ENCODE measurements at places on chromosomes 2 and 18.

- DNase-seq, result no peak
Measured at GRCh38 chr2:241473399-241473798, 35.0 kb downstream of the STK25 start.

- DNase-seq, result no peak
Measured at GRCh38 chr2:138185827-138186226, 221.6 kb downstream of the HNMT start.

DNA sequence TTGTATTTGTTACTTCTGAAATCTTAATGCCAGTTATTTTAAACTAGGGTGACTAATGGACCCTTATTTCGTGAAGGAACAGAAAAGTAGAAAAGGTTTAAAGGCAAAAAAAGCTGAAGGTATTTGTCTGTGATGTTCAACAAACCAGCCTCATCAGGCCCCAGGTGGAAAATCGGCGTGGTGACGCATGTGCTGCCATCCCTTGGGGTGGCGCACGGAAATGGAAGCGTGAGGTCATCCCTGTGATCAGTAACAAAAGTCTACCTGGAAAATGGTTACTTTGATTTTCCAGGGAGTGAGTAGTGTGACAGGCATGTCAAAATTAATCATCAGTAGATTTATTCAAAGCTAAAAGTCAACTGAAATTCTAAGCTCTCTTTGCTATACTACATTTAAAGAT, 313.2 kb downstream of the GBX2 start:
- no peak for DNase-seq

- DNase-seq, result no peak
Measured at GRCh38 chr2:225930687-225931086, 531.2 kb downstream of the NYAP2 start.

DNA sequence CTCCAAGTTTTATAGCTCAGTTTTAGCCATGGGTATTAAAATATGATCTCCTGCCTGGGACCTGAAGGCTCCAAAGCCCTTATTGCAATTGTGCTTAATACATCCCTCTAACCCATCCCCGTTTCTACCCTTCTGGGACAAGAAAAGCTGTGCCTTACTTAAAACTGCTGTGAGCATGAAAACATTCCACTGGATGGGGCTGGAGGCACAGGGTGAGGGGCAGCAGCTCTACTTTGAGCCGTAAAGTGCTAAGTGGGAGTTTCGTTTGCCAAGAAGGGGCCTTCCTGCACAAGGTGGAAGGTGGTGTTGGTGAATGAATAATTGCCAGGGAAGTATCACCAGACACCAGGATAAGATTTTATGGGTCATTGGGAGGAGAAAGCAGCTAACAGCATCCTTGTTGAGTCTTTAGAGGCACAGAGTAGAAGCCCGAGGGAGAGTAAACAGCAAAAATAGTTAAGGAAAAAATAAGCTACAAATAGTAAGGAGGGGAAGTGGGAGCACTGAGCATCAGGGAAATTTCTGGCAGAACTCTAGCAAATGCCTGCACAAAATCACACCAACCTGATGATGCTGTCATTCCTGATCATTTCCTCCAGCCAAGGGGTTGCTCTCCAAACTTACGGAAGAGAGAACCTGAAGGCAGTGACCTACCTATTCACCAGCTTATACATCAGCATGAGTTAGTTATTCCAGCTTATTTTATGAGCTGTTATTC, 218.4 kb downstream of the MREG start:
- DNase-seq, result peak; percentile 54

GRCh38 chr2:121200419-121201315, 84.3 kb downstream of the TFCP2L1 start:
- no peak for DNase-seq

GRCh38 chr2:120291401-120292311, 39.0 kb downstream of the RALB start:
- peak; percentile 39 for DNase-seq

- no peak for DNase-seq
Measured at GRCh38 chr2:172613040-172613439, 57.1 kb downstream of the PDK1 start.

DNA sequence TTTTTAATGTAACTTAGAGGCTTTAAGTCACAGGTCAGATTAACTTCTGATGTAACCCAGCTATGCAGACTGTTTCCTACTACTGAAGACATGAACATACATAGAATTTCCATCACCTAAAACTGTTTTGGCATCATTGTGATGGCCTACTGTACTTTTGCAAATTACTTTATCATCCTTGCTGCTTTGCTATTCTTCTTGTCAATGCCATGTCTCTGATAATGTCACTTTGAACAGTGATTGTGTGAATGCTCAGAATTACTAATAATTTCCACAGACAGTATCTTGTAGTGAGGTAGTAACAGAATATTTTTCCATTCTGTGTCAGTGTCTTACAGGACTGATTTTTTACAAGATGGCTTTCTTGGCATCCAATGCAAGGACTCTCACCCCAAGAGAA, 663.5 kb downstream of the DPP10 start:
- DNase-seq, result no peak

DNA sequence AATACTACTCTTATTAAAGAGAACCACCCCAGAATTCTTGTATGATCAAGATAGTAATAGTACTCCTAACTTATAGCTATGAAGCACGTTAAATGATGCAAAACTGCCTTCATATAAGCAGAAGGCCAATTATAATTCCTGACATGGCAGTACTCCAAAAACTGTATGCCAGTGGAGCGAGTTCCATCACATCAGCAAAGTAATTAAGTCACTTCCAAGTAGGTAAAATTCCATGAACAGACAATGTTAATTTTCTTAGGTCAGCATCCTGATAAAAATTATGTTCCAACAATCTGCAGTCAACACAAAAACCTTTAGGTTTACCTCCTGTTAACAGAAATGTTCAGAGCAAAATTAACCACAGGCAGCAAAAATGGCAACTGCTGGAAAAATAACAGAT, 136.7 kb downstream of the CDH2 start:
- no peak for DNase-seq

GRCh38 chr2:240499309-240500301, 58.2 kb downstream of the ANKMY1 start:
- DNase-seq, result no peak

- no peak for DNase-seq
Measured at GRCh38 chr2:10884574-10884975, 27.2 kb upstream of the KCNF1 start.

DNA sequence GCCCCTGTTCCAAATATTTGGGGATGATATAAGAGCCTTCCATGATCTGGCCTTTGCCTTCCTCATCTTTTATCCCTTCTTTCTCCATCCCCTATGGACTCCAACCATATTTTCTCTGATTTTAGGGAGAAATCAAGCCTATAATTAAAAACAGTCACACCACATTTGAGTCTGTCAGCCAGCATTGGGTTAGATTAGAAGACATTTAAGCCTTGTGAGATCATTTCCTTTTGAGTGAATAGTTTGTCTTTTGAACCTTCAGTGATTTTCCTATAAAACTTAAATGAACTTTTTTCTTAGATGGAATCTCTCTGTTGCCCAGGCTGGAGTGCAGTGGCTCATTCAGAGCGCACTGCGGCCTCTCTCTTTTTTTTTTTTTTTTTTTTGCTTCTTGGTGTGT, 7.6 kb upstream of the C18orf32 start:
- DNase-seq, result no peak

GRCh38 chr2:42492691-42493467, 903 bp downstream of the KCNG3 start:
- DNase-seq, result no peak

DNA sequence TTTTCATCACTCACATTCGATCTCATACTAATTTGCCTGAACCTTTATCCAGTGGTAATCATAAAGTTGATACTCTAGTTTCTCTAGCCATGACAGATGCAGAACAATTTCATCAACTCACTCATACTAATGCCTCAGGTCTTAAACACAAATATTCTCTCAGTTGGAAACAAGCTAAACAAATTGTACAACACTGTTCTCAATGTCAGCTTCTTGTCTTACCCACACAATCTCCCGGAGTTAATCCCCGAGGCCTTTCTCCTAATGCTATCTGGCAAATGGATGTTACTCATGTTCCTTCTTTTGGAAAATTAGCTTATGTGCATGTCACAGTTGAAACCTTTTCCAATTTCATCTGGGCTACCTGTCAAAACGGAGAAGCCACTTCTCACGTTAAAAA, 11.5 kb upstream of the CNOT11 start:
- DNase-seq, result no peak

- DNase-seq, result no peak
Measured at GRCh38 chr2:12803607-12804006, 86.9 kb downstream of the TRIB2 start.

DNA sequence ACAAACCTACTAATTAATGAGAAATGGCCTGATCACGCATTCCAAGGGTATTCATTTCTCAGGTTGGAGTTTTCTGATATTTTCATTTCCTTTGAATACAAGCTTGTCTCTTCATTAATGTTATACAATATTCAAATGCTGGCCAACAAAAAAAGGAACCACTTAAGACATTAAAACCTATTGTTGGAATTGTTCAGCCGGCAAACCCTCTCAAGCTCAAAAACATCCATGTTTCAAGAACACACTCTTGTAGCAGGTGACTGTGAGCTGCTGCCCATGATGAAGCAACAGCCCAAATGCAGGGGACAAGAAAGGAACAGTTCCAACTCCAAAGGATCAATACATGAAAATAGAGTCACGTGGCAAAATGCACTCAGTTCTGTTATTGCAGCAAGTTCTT, 454.5 kb downstream of the BCL11A start:
- no peak for DNase-seq

DNA sequence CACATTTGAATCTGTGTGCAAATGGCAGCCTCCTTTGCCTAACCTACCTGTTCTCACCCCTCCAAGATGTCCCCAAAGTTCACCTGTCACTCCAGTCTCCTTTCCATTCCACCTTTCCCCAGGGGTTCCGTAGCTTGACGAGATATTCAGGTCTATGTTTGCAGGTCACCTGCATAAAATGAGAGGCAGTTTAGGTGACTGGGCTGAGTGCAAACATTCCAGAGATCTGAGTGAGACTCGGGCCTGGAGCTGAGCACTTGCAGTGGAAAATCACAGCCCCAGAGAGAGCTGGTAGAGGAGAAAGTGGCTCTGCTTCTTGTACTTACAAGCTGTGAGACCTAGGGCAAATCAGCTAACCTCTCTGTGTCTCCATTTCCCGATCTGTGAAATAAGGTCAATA, 20.1 kb downstream of the CAPN14 start:
- DNase-seq, result peak; percentile 41

DNA sequence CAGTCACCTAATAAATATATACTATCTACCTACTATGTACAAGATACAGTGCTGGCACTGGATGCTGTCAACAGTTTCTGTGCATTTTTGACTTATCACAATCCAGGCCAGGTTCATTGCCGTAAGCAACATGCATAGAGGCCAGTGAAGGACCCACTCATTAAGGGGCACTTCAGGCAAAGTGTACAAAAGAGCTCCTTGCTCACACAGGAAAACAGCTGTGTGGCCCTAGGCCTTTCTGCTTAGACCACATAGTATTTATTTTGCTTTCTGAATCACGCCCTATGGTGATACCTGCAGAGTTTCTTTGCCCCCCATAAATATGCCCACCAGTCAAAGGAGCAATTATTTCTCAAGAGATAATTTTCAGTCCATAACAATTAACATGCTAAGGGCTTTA, 39.6 kb upstream of the STAT4 start:
- no peak for DNase-seq

GRCh38 chr2:219250049-219250781, 2.8 kb upstream of the TUBA4B start:
- DNase-seq, result no peak

DNA sequence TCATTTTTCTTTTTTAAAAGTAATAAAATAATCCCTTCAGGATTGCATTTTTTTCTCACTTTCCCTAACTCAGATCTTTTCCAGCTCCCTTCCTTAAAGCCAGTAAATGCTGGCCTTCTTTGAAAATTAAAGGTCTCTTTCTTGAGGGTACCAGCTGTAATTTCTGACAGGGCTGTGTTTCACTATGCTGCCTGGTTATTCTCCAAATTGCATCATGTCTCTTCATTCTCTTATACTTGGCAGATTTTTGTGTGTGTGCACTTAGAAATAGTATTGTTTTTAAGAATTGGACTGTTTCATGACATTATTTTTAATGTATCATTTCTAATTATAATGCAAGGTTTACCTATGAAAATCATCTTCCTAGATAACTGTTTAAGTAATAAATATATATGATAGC, 72.0 kb upstream of the EPB41L5 start:
- no peak for DNase-seq

GRCh38 chr2:4139731-4140130, 436.4 kb downstream of the DCDC2C start:
- DNase-seq, result peak; percentile 2

DNA sequence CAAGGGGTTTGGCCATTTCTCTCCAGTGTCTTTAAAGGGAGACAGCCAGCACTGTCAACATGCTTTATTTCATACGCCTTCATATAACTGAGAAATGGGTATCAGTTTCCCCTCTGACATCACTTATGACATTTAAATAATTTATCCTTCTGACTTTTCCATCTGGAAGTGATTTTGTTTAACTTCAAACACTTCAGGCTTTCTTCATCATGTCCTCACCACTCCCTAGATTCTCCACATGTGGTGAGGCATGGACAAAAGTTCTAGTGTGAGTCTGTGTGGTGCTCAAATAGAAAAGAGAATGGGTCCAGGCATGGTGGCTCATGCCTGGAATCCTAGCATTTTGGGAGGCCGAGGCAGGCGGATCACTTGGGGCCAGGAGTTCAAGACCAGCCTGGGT, 158.6 kb downstream of the TXNL1 start:
- no peak for DNase-seq

- DNase-seq, result peak; percentile 40
Measured at GRCh38 chr2:239348563-239349452, 52.0 kb downstream of the HDAC4 start.

DNA sequence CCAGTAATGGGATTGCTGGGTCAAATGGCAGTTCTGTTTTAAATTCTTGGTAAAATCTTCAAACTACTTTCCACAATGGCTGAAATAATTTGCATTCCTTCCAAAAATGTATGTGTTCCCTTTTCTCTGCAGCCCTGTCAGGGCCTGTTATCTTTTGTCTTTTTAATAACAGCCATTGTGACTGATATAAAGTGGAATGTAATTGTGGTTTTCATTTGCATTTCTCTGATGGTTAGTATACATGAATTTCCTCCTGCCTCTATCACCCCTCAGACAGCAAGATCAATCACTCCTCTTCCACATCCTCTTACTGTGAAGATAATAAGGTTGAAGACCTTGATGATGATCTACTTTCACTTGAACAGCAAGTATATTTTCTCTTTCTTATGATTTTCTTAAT, 304.8 kb upstream of the FSIP2 start:
- peak; percentile 20 for DNase-seq

- no peak for DNase-seq
Measured at GRCh38 chr2:239908308-239908707, 116.8 kb downstream of the NDUFA10 start.

DNA sequence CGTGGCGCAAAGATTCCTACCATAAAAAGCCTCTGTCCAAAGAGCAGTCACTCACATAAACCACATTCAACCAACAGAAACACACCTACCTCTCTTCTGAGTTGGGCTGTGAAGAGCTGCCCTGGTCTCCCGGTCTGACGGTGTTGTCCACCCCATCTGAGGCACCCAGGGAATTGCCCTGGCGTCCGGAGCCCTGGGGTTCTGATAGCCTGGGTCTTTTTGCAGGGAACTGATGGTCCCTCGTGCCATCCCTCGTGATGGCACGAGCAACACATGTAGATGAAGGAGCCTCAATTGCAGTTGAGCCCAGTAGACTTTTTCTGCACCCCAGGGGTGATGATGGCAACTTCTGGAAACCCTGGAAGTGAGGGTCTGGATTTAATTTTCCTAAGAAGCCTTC, 13.8 kb downstream of the HJURP start:
- no peak for DNase-seq

- DNase-seq, result no peak
Measured at GRCh38 chr18:63287691-63288220, 31.8 kb downstream of the BCL2 start.

- peak; percentile 76 for DNase-seq
Measured at GRCh38 chr2:75560768-75561565, at the start of gene EVA1A. TSS of gene EVA1A (minus strand) at chr2:75560939. CDS start at chr2:75518140, 42,799 bp downstream.

All from renal cortical epithelial cell (primary cell).